Gastroesophageal sphincter (tissue), 4 donors: ENCODE measurements at places on chromosomes 4 and X.

- no peak for ATAC-seq
These were observed 138.4 kb upstream of the HHIP start for GRCh38 chr4:144507311-144508101.

GRCh38 chrX:121356850-121357171, 309.4 kb downstream of the GLUD2 start:
- ATAC-seq = no peak

- peak; percentile 67 for ATAC-seq
These were observed 142.0 kb upstream of the RBPJ start for GRCh38 chr4:26178854-26179253.

GRCh38 chr4:76279462-76279861, 27.1 kb upstream of the STBD1 start:
- ATAC-seq = no peak

DNA sequence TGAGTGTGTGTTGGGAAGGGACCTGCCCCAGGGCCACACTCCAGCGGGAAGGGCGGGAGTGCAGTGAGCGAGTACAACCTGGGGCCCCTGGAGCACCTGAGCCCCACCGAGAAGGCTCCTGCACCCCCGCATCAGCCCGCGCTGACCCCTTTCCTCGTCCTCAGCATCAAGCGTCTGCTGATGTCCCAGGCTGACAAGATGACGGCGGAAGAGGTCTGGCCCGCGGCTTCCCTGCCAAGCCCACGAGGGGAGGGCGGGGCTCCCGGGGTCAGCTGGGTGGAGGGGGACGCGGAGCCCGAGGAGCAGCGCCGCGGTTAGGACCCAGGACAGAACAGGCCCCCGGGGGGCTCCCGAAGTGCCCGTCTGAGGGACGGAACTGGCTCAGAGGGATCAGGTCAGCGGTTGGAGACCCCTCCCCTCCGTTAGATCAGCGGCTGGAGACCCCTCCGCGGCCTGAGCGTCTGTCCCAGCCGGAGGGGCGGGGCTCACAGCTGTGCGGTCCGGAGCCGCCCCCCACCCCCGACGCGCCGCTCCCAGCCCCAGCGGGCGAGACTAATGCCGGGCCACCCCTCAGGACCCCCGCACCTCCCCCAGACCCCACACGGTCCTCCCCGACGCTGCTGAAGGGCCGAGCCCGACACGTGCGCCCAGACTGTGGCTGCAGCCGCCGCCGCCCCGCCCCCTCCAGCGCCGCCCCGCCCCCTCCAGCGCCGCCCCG, 6.7 kb downstream of the MYL5 start:
- peak; percentile 75 for ATAC-seq

GRCh38 chrX:55663584-55663983, 40.4 kb downstream of the FOXR2 start:
- ATAC-seq = no peak

GRCh38 chrX:80876877-80877276, 67.2 kb upstream of the BRWD3 start:
- no peak for ATAC-seq

DNA sequence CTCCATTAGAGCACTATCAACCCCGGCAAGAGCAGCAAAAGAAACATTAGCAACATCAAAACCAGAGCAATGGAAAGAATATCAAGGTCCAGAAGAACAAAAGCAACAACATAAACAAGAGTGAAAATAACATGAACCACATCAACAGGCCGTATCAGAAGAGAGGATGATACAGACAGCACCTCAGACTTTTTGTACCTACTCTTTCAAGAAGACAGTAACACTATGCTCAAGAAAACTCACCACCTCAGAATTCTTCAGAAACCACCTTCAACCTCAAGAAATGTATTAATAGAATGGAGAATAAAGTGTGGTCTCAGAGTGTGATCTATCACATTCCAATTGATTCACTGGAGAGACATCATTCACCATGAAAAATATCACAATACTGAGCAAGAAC, 46.5 kb downstream of the VSIG4 start:
- no peak for ATAC-seq

DNA sequence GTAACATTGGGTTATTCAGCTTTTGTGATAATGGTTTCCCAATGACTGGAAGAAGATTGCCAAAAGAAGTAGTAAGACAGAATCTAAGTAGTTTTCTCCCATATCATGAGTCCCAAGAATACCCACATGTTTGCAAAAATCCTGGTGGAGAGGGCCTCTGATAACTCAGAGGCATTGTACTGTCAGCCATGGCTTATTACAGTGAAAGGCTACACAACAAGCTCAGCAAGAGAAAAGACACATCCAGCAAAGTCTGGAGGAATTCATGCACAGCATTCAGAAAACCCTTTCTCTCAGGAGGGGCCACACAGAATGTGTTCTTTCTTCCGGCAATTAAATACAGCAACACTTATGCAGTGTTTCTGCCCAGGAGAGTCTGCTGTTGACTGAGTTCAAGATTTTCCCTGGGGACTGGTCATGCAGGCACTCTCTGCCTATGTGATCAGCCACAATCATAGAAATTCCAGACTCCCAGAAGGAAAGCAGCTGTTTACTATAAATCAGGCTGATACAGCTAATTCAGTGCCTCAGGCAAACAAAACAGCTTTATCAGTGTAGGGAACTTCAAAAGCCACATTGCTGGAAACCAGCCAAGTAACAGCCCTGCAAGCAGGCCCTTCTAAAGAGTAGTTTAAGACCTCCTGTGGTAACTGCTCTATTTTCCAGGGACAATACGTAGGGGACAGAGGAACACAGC, 937.1 kb downstream of the CCSER1 start:
- ATAC-seq = no peak

DNA sequence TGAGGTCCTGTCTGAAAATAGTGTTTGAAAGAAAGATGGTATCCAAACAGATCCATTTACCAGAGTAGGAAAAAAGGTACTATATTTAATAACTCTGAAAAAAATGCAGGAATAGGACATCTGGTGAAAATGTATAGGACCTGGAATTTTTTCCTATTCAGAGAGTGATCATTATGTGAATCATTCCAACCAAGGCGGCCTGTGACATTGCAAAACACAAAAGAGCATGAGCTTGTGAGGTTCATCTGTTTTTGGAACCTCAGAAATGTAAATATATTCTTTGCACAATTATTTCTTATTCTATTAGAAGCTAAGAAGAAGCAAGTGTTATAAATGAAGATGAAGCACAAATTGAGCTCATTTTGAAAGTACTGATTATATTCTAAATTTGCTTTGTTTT, 2.0 kb downstream of the C4orf51 start:
- no peak for ATAC-seq

- ATAC-seq = no peak
These were observed 183.4 kb downstream of the ANKRD50 start for GRCh38 chr4:124529131-124529530.

- peak; percentile 35 for ATAC-seq
These were observed 704 bp downstream of the FAM114A1 start for GRCh38 chr4:38868059-38868960.

DNA sequence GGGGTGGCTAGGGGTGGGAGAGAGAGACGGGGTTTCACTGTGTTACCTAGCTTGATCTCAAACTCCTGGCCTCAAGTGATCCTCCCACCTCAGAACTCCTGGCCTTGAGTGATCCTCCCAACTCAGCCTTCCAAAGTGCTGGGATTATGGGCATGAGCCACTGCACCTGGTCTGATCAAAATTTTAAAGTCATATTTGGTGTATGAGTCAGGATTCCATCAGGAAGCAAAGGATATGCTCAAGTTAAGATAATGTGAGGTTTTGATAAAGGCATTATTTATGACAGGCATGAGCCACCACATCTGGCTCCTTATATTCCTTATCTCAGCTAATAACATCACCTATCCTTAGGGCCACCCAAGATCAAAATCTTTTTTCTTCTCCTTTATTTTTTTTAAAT, 182.0 kb downstream of the SLC4A4 start:
- no peak for ATAC-seq

- no peak for ATAC-seq
These were observed 147.1 kb upstream of the RPL34 start for GRCh38 chr4:108473163-108473720.

- no peak for ATAC-seq
These were observed 73.6 kb upstream of the DHX15 start for GRCh38 chr4:24657768-24658617.

GRCh38 chr4:99960648-99961047, 10.6 kb upstream of the H2AZ1 start:
- ATAC-seq = no peak

DNA sequence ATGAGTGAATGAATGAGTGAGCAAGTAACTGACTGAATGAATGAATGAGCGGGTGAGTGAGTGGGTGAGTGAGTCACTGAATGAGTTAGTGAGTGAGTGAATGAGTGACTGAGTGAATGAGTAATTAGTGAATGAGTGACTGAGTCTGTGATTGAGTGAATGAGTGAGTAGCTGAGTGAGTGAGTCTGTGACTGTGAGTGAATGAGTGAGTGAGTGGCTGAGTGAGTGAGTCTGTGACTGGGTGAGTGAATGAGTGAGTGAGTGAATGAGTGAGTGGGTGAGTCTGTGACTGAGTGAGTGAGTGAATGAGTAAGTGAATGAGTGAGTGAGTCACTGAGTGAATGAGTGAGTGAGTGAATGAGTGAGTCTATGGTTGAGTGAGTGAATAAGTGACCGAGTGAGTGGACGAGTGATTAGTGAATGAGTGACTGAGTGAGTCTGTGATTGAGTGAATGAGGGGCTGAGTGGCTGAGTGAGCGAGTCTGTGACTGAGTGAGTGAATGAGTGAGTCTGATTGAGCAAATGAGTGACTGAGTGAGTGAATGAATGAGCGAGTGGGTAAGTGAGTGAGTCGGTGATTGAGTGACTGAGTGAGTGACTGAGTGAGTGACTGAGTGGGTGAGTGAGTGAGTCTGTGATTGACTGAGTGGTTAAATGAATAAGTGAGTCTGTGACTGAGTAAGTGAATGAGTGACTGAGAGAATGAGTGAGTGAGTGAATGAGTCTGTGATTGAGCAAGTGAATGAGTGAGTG, 223.0 kb upstream of the PSAPL1 start:
- no peak for ATAC-seq

GRCh38 chr4:171017593-171017992, 795.6 kb upstream of the GALNTL6 start:
- ATAC-seq = no peak

GRCh38 chrX:42386681-42387080, 391.3 kb downstream of the PPP1R2C start:
- ATAC-seq = no peak

DNA sequence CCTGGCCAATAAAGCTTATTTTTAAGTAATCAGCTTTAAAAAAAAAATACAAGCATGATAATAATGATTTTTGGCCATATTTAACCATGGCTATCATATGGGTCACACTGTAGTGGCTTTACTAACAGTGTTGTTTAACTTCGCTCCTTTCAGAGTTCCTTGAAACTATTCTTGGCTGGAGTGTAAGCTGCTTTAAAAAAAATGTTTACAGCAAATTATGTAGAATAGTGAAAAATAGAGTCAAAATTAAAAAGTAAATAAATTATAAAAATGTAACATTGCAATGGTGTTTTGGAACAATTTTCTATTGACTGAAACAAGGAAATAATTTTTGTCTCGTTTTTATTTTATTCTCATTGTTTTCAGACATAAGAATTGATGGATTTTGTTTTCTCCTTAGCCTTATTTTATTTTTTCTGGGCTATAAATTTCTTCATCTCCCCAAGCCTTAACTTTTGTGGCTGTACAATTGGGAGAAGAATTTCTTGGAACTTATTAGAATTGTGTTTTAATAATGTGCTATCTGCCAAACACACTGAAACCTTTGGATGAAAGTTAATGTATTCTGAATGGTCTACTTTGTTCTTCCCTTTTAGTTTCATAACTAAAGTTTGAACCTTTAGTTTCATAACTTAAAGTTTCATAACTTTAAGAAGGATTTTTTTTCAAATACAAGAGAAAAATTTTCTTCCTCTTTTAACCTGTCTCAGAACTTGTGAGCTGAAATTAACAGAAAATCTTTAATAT, 182.0 kb downstream of the ARHGAP24 start:
- ATAC-seq = no peak

- ATAC-seq = no peak
These were observed 56.2 kb upstream of the S100G start for GRCh38 chrX:16593801-16594200.

GRCh38 chr4:181944527-181944926, 298.7 kb upstream of the TENM3 start:
- no peak for ATAC-seq

DNA sequence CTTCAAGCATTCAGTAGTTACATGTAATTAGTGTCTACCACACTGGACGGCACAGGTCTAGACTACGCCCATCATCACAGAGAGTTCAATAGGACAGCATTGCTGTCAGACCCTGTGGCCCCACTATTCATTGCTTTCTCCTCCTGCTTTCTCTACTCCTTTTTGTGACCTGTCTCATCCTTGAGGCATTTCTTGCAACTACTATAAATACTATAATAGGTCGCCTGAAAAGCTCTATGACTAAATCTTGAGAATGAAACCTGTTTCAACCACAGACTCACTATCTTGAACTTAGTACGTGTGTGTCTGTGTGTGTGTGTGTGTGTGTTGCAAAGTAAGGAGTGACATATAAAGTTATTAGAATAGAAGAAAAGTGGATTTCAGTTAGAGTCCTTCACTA, 252.9 kb upstream of the KLF3 start:
- no peak for ATAC-seq

- ATAC-seq = no peak
These were observed 262.6 kb upstream of the BMP3 start for GRCh38 chr4:80767944-80768343.

DNA sequence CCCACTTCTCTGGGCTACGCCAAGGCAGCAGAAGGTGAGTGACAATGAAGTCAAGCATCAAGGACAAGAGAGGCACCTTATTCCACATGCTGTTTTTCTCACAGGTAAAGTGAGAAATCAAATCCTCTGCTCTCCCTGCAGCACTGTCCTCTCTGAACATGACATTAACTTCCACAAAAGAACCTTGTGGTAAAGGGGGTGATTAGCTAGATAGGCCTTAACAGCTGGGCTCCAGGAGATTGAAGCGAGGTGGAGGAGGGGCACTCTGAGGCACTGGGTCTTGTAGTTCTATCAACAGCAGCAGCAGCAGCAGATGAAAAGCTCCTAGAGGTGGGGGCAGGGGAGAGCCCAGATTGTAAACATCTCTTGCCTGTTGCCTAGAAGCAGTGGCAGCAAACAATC, 96.8 kb upstream of the CXXC4 start:
- ATAC-seq = no peak

DNA sequence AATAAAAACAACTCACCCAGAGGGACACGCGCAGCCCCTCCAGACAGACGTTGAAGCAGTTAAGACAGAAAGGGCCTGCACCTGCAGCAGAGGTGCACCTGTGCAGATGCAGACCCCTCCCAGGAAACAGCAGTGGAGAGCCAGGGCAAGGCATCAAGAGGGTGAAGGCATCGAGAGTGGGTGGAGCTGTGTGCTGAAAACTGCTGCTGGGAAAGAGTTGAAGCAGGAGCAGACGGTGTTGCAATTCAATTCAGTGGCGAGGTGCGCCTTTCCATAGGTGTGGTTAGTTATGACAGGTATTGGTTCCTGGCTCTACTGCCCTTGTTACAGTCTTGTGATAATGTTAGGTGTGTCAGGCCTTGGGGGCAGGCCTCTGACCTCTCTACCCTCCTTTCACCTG, 16.7 kb downstream of the LETM1 start:
- no peak for ATAC-seq
